CD4-positive, alpha-beta T cell treated with Interferon gamma for 1 hour (primary cell): ENCODE measurements at places on chromosomes 5 and 9.

- no peak for DNase-seq
Observed at GRCh38 chr9:98105006-98105405, 14.0 kb downstream of the TRIM14 start.

DNA sequence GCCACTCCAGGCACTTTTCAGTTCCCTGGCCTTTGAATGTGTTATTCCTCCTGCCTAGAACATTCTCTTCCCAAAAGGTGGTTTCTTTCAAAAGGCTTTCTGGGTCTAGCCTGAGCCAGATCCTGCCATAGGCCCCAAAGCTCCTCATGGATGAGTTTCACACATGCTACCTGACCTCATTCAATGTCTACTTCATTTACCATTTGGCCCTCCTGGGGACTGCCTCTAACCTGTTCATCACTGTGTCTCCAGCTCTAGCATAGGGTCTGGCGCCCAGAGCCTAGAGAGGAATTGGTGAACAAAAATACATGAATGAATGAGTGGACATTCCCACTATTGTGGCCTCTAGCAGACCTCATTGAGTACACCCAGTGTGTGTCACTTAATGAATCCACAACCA, 5.4 kb upstream of the P4HA2 start:
- DNase-seq: no peak

- DNase-seq: peak; percentile 23
Observed at GRCh38 chr9:137294091-137294680, 7.9 kb downstream of the NRARP start.

DNA sequence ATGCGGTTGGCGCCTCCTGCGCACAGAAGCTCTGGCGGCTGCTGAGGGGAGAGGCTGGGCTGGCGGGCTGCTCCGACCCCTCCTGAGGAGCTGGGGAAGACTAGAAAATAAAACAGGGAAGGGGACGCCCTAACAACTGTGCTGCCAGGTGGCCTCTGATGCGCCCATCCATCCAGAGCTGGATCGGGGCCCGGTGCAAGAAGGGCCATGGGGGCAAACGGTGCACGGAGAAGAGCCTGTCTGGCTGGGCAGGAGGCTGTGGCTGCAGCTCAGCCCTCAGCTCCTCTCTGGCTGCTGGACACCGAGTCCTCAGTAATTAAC, 21.0 kb upstream of the MRNIP start:
- DNase-seq: no peak

DNA sequence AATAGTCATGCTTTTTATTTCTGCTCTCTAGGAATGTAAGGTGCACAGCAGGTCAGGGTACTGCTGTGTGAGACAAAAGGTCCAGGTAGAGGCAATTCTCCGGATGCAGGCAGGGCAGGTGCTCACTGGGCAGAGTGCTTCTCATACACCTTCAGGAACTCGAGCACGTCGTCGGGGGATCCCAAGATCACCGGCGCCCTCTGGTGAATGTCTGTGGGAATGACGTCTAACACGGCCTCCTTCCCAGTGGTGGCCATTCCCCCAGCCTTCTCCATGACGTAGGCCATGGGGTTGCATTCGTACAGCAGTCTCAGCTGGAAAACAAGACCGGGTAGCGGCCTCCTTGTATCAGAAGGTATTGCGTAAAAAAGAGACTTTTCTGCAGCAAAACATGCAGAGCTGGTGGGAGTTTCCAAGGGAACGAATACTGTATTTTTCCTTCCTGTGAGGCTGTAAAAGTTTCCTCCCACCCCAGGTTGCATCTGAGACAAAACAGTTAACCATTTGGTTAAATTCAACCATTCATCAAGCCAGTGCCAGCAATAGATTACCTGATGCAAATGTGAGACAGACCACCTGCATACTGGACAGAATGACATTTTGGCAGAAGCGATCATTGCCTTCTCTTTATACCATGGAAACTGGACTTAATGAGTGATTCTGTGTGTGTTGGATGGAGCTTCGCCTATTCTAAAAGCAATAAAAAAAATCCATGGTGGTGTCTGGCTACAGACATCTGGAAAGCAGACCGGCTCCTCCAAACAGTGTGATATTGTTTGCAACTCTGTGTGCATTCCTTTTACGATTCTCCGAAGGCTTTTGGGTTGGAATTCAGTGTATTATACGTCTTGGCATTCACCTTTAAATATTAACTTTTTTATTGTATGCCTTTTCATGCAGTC, 9.9 kb upstream of the FBP2 start:
- peak; percentile 50 for DNase-seq

DNA sequence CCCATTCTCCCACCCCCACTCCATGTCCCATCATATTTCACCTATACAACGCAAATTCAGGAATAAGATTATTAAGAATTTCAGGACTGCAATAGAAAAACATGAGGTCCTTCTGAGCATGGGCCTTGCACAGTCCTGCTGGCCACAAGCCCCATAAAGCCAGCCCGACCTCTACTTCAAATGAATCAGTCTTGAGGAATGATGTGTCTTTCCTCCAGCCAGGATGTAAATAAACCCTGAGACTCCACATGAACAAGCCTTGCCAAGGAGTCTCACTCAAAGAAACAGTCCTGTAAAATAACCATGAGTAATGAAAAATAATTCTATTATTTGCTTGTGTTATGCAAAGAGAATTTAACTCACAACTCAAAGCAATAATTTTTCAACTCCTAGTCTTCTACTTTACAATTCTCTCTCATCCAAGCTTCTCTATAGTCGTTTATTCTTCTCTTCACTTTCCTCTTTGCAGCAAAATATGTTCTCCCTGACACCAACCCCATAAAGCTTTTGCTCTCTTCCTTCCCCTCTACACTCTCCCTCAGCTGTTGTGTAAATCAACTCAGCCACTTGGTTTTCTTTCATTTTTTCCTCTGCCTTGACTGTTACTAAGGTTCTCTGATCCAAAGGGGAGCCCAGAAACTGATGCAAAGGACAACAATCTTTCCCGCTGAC, 140.1 kb upstream of the MOCS2 start:
- no peak for DNase-seq

DNA sequence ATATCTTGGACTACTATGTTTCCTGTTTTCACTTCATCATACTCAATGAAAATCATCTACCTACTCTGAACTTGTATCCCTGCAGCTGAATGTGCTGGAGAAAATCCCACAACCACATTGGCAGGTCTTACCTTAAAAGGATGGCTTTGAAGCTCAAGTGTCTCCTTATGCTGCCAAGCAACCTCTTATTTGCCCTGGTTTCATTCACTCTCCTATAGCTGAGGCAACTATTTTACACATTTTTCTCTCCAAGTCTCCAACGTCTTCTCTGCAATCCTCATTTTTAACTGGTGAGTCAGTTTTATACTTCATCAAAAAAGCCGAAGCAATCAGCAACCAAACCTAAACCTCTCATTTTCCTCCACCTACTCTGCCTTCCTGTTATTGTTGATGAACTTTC, 49.7 kb downstream of the POU4F3 start:
- DNase-seq: no peak

- no peak for DNase-seq
Observed at GRCh38 chr5:9124838-9125237, 421.0 kb downstream of the SEMA5A start.

GRCh38 chr5:42798284-42799240, 13.1 kb downstream of the SELENOP start:
- no peak for DNase-seq

DNA sequence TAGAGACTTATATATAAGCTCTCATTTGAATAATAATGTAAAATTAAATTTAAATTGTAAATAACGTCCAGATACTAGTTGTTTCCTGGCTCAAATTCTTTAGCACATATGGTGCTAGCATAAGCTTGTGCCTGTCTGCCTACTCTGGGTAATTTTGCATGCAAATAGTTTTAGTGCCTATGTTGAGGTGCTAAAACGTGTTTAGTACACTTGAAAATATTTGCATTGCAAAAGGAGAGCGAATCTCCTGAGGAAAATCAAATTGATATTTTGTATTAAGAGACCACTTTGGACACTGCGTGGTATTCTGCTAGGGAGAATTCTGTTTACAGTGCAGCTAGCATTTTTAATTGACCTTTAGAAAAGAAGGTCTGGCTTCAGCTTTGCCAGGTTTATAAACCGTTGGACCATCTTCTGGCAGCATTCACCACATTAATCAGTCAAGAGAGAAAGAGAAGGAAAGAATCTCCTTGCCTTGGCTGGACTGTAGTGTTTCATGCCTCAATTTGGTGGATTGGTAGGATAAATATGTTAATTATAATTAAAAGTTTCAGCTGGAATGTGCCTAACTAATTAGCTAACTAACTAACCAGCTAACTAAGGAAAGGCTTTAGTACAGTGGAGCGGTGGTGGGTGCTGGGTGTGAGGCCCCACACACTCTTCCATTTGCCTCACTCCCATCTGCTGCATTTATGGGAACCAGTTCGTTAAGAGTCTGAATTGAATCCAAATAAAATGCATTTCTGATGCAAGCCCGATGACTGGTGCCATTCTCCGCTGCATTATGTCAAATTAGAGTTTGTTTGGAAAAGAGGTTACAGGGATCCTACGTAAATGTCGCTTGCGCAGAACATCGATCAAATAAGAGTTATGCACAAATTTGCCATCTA, 150.1 kb upstream of the MPDZ start:
- DNase-seq: no peak

GRCh38 chr5:146020100-146020499, 83.7 kb downstream of the SH3RF2 start:
- DNase-seq: no peak

- DNase-seq: no peak
Observed at GRCh38 chr5:142615948-142616347, 69.9 kb downstream of the FGF1 start.

DNA sequence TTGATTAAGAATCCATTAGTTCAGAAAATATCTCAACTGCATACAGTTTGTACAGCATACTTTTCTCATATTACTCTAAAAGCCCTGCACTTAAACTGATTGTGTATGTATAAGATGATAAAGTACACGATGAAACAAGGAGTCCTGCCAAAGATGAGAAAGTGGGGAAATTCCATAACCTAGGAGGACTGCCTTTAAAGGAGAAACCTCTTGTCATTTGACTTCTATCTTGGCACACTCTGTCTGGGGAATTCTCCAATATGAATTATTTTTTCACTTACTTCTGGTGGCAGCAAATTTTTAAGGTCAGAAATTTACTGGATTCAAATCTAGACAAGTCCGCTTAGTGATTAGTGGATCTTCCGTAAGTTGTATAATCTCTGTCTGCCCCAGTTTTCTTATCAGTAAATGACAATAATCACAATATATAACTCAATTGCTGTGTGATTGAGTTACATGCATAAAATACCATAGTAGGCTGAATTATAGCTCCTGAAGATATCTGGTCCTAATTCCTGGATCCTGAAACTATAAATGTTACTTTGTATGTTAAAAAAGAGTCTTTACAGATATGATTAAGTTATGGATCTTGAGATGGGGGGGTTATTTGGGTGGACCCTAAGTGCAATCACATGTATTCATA, 17.0 kb upstream of the ISOC1 start:
- DNase-seq: no peak

DNA sequence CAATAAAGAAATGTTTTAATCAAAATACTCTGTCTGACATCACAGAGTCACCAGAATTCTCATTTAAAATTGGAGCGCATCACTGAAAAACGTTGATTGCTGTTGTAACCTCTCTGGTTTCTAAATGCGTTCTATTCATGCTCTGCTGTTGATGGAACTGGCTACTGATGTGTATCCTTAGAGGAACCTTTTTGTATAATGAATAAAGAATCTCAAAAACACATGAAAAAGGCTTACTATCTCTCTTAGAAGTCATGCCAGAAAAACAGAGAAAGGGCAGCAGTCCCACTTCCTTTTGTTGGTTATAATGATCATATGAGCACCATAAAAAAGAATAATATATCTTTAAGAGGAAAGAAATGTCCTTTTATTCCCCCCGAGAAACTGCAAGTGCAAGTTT, 615.5 kb downstream of the TLE1 start:
- DNase-seq: no peak

DNA sequence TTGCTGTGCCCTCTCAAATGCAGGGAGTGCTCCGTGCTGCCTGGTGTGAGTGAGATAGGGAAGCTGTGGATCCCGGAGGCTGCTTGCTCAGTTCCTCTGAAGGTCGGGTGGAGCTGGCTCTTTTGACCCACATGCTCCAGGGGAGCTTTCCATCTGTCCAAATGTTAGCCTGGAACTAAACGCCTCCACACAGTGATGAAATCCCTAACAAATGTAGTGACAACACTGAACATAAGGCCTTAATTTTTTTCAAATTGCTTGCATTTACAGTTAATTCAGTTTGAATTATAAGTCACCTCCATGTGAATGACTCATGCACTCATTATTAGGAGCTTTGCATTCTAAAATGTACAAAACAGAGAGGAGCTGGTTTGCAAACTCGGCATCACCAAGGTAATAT, 27.0 kb downstream of the PRDM6 start:
- no peak for DNase-seq

GRCh38 chr5:13664377-13664776, 280.1 kb downstream of the DNAH5 start:
- DNase-seq: no peak

DNA sequence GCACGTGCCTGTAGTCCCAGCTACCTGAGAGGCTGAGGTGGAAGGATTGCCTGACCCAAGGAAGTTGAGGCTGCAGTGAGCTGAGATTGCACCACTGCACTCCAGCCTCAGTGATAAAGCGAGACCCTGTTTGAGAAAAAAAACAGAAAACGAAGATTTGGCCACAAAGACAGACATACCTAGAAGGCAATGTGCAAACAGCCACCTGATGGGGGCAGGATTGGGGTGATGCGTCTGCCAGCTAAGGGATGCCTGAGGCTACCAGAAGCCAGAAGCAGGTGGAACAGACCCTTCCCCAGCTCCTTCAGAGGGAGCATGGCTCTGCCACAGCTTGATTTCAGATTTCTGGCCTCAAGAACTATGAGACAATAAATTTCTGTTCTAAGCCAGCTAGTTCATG, 2.9 kb downstream of the HIGD2A start:
- no peak for DNase-seq

DNA sequence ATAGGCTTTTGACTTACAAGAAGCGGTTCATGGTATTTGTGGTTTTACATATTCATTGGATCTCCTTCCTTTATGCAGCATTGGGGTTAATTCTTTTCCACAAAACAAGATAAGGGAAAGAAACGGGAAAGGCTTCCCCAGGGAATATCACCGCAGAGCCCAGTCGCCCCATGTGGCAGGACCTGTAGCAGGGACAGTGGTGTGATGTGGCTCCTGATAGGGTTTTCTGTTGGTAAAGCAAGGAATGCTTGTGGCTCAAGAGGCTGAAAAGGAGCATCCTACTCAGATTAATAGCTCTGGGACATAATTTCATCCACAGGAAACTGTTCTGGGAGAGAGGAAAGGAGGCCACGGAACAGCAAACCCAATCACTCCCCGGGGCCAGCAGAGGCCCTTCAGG, 699.9 kb downstream of the MTRR start:
- DNase-seq: no peak
